ENCODE measurements at places on chromosomes 2 and 18.

GRCh38 chr2:195279840-195280427 lies 377.1 kb upstream of the SLC39A10 start:
- DNase-seq: no peak

DNA sequence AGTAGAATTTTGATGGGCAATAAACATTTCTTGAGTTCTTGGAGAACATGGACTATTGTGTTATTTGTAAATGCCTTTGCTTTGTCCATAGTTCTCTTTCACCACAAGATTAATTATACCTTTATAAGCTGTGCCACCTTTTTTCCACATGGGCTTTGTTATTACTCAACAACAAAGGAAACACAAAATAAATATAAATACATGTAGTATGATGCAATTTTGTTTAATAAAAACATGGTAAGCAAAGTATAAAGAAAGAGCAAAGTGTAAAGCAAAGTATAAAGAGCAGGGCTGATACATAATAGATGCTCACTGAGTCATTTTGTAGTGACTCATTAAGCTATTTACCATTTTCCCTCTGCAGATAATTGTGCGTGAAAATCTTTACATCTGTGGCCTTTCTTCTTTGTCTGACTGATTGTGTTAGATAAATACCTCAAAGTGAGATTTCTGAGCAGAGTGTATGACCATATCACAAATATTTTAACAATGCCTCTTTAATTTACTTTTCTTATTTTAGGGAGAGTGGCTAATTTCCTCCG lies 80.9 kb downstream of the CERS6 start:
- DNase-seq: no peak

GRCh38 chr18:57125627-57126026 lies 21.3 kb upstream of the BOD1L2 start:
- no peak for DNase-seq

DNA sequence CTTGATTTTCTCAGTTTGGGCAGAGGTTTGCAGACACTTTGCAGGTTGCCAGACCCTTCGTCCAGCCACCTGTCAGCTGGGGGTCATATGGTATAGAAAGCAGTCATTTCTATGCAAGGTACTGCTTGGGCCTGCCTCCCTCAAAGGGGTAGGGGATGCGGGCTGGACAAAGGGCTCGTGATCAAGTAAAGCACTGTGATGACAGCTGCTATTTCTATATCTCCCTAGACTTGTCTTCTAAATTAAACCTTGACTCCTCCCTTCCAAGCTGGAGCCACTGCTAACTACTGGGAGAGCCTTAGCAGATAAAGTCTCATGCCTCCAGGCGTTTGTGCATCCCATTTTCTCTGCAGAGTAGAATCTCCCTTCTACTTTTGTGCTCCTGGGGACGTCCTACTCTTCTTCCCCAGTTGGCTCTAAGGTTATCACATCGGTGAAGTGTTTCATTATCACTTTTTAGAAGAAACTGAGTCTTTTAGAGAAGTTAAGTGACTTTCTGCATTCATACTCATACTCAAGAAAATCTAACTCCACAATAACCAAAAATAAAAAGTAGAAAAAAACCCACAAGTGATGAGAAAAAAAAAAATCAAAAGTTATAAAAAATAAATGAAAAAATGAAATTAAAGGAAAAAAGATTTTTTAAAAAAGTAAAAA lies 710 bp upstream of the XRCC5 start:
- DNase-seq: no peak

GRCh38 chr2:154375579-154375931 lies 322.9 kb upstream of the KCNJ3 start:
- no peak for DNase-seq

DNA sequence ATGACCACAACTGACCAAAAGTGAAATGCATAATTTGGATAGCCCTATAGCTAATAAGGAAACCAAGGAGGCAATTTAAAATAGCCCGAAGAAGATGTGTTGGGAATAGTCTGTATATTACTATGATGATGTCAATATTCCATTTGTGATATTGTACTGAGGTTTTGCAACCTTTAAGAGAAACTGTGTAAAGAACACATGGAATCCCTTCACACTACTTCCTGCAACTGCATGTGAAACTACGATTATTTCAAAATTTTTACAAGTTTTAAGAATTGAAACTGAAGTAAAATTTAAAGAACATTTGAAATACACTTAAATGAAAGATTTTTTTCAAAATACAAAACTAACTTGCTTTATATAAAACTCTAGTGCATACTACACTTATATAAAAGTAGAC lies 504.3 kb upstream of the ID2 start:
- DNase-seq: no peak

GRCh38 chr18:58819051-58819450 lies 45.6 kb upstream of the ZNF532 start:
- DNase-seq: no peak

DNA sequence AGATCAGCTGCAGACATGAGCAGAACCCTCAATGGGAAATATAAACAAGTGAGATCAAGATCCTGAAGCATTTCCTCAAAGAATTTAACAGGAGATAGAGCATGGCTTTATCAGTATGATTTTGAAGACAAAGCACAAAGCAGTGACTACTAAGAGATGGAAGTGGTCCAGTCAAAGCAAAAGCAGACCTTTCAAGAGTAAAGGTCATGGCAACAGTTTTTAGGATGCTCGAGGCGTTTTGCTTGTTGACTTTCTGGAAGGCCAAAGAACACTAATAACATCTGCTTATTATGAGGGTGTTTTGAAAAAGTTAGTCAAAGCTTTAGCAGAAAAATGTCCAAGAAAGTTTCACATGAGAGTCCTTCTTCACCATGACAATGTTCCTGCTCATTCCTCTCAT lies 128.5 kb downstream of the KCNE4 start:
- DNase-seq: no peak

DNA sequence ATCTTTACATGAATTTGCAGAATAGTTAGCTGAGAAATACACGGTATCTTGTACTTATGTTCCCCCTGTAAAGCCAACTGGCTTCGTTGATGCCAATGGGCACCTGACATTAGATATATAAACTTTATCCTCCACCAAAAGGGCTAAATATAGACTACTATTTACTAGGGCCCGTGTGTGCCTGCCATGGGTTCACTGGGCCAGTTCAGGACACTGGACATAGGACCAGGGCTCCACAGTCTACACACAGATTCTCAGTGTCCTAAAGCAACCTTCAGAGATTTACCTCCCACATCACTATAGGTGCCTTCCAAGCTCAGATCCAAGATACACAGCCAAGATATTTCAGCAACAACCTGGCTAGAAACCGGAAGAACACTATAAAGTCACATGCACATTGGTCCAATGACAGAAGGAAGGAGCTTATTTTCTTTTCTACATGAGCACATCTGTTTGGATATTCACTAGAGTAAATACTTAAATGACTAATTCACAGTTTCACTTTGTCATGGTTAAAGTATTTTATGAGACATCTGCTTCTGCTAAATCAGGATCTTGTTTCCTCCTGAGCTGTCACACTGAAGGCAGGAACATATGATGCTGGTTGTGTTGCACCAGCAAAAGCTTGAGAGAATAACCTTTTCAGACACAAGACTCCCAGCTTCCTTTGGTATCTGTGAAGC lies 95.1 kb downstream of the MYO5B start:
- no peak for DNase-seq

- DNase-seq: no peak
Measured at GRCh38 chr18:10440884-10441283, 13.6 kb upstream of the APCDD1 start.

- no peak for DNase-seq
Measured at GRCh38 chr18:40866013-40866645, 1088.9 kb upstream of the PIK3C3 start.

GRCh38 chr2:153388246-153388645 lies 90.3 kb downstream of the RPRM start:
- DNase-seq: no peak

DNA sequence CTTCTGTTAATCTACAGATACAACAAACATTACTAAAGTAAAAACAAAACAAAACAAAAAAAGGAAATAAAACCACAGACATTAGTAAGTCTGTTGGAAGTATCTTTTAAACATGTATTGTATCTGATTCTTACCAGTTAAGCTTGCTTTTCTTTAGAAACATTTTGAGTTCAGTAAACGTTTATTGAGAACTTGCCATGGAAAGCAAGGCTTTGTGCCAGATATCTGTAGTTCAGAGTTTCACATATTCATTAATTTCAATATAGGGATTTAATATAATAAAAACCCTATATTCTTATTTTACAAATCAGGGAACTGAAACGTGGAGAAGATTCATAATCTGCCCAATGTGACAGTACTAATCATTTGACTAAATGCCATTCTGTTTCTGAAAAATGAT lies 1101.0 kb upstream of the GYPC start:
- DNase-seq: no peak

DNA sequence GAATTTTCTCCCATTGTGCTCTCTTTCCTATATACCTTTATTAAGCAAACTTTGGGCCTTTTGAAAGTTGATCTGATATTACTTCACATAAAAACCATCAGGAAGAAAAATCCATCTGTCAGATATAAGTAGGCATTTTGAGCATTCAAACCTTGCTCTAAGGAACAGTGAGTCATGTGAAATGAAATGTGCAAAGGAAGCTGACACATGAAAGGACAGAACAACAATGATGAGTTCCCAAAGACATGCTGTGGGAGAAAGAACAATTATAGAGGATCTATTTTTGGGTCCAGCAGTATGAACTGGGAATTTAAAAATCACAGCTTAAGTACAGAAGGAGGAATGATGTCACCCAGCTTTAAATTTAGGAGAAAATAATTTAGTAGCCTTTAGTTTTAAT lies 18.1 kb downstream of the CALCRL start:
- no peak for DNase-seq

DNA sequence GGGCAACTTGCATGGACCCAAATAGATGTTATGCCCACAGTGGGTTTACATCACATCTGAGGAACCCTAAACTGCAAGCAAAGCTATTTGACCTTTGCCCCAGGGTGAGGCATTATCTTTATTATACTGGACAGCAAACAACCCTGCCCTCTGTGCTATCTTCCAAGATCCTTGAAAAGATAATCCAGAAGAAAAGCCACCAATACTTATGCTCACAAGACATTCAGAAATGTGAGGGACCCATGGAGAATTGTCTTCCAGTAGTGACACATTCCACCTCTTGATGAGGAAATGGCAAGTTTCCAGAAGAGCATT lies 53.0 kb upstream of the NDUFV2 start:
- DNase-seq: no peak

- DNase-seq: no peak
Measured at GRCh38 chr2:221337957-221338685, 234.0 kb downstream of the EPHA4 start.

GRCh38 chr2:23460228-23460627 lies 75.2 kb downstream of the KLHL29 start:
- no peak for DNase-seq

DNA sequence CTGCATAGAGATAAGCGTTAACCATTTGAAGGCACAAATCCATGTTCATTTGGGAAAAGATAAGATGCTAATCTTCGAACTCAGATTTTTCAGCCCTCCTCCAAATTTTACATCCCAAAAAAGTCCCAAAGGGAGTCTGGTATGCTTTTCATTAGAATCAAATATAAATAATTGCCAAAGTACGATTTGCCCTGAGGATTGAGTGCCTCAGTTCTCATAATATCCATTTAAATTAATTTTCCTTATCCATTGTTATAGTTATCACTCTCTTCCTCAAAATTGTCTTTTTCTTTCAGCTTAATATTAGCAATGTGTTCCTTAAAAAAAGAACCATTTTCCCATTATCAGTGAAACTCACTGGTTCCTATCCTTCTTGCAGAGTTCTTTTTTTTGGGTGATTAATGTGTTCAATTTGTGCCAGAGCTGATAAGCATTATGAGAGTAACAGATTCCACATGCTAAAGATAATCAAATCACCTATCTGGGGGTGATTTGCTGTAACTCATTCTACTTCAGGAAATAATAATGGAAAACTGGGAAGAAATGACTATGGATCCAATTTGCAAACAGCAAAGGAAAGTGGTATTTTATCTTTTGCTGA lies 686 bp downstream of the HNMT start:
- DNase-seq: no peak

DNA sequence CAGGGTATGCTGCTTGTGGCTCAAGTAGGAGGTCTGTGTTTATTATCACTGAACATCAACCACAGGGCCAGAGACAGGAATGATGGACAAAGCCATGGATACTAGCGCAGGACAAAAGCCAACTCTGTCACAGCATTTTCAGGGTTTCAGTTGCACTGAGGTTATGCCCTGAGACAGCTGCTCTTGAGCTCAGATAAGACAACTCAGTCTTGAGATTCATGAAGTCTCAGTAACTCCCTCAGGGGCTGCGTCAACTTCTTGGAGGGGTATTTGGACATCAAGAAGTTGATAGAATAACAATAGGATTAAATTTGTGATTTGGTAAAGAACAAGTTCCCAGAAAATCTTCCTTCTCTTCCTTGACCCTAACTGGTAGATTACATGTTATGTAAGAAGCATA lies 287.0 kb upstream of the SLC14A2 start:
- DNase-seq: no peak

GRCh38 chr18:24051031-24051947 lies 36.7 kb downstream of the TTC39C start:
- DNase-seq: no peak

GRCh38 chr2:118810766-118811165 lies 36.7 kb downstream of the EN1 start:
- DNase-seq: no peak

DNA sequence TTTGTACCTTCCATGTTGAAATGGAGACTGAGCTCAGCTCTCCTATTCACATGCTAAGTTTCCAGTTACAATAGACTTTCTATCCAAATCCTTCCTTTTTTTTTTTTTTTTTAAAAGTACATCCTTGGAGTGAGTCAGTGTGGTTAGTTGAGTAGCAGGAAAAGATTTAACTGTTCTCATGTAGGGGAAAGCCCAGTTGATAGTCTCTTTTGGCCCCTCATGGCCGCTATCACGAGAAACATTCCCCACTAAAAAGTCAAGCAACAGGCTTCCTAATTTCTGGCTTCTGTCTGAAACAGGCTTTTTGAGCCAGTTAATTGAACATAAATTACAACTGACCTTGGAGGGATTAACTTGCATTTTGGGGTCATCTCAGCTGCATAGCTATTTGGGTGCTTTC lies 161.3 kb downstream of the MEIS1 start:
- no peak for DNase-seq

DNA sequence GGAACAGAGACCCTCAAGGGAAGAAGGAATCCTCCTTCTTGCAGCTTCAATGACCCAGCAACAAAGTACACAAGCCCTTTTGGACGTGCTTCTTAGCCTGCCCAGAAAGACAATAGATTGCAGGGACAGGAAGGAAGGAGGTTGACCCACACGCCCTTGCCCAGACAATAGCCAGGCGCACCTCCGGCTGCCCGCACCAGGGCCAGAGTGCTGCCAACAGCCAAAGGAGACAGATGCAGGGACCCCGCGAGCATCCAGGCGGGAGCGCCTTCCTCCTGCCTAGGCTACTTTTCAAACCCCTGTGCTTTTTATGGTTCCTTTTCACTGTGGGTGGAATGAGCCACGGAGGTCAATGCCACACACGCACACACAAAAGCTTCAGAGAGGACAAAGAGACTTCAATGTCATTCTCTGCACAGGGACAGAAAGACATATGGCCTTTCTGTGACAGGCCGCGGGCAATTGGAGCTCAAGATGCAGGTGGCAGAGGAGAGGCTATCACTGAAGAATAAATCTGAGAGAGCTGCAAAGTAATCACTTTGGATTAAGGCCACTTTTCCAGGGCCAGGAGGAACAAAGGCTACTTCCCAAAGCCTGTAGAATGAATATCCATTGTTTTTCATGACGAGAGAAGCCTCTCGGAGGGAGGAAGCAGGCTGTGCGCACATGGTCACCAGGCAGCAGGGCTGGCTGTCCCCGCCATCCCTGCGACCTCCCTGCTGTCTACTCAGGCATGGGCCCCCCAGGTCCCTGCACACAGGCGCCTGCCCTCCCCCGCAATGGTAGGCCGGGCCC lies 300.6 kb downstream of the EIPR1 start:
- no peak for DNase-seq

Measured in activated CD8-positive, alpha-beta memory T cell treated with anti-CD3 and anti-CD28 coated beads, Interleukin-2, amount 50 U/mL, for 4 hours (primary cell).